ENCODE measurements at places on chromosomes 6 and 20.

GRCh38 chr20:33549229-33549999 lies 59.5 kb downstream of the CBFA2T2 start:
- DNase-seq = no peak

- no peak for DNase-seq
These were observed 247.9 kb downstream of the CDH4 start for GRCh38 chr20:61499859-61500554.

- no peak for DNase-seq
These were observed 83.4 kb upstream of the NEDD9 start for GRCh38 chr6:11315743-11316437.

- DNase-seq = no peak
These were observed 21.4 kb downstream of the SNAI1 start for GRCh38 chr20:50004229-50004628.

DNA sequence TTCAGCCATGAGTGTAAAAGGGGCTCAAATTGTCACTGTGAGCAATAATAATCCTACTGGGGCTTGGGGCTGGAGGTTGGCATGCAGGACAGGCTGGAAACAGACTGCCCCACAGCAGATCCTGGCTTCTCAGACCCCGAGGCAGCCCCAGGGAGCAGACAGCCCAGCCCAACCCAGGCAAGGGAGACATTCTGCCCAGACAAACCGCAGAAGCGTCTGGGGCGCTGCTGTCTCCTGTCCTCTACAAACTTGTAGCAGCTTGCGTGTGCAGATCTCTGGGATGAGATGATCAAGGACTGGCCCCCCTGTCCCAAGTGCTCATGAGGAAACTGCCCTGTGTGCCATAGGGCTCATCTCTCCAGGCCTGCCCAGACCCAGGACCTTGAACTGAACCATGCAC lies 84.6 kb downstream of the MAFB start:
- no peak for DNase-seq

- no peak for DNase-seq
These were observed 223.7 kb downstream of the ARHGAP18 start for GRCh38 chr6:129486327-129486726.

DNA sequence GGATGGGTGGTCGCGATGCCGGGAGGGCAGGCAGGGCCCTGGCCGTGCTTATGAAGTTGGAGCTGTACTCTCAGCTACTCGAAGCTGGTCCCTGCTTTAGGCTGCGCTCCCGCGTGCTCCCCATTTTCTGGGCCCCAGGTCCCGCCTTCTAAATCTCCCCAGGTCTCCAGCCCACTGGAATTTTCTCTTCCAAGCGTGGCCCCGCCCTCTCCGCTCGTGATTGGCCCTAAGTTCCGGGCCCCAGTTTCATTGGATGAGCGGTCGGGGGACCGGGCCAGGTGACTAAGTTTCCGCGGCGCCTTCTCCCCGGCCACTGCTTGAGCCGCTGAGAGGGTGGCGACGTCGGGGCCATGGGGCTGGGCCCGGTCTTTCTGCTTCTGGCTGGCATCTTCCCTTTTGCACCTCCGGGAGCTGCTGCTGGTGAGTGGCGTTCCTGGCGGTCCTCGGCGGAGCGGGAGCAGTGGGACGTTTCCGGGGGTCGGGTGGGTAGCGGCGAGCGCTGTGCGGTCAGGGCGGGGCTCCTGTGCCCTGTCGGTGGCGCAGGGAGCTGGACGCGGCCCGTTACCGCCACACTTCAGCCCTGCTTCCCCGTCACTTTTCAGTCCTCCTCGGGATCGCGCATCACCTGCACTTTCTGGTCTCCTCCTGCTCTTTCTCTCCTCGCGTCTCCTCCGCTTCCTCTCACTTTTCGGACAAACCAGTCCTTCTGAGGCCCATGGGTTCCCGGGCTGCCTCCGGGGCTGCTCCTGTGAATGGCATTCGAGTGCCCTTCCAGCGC lies at the start of gene MICA:
Gene MICA (plus strand): TSS at position 313 of the 778 bp plus-strand sequence. CDS start 38 bp downstream, at position 351.
- DNase-seq = peak; percentile 3

Data from NCI-H345 (cell line).